ENCODE measurements at places on chromosomes 6 and 20.

- no peak for DNase-seq
Observed at GRCh38 chr6:82364087-82365015, 734 bp downstream of the TPBG start.

GRCh38 chr6:42471142-42471541 is 19.4 kb upstream of the TRERF1 start:
- DNase-seq = no peak

- no peak for DNase-seq
Observed at GRCh38 chr6:14861491-14861943, 384.4 kb upstream of the JARID2 start.

DNA sequence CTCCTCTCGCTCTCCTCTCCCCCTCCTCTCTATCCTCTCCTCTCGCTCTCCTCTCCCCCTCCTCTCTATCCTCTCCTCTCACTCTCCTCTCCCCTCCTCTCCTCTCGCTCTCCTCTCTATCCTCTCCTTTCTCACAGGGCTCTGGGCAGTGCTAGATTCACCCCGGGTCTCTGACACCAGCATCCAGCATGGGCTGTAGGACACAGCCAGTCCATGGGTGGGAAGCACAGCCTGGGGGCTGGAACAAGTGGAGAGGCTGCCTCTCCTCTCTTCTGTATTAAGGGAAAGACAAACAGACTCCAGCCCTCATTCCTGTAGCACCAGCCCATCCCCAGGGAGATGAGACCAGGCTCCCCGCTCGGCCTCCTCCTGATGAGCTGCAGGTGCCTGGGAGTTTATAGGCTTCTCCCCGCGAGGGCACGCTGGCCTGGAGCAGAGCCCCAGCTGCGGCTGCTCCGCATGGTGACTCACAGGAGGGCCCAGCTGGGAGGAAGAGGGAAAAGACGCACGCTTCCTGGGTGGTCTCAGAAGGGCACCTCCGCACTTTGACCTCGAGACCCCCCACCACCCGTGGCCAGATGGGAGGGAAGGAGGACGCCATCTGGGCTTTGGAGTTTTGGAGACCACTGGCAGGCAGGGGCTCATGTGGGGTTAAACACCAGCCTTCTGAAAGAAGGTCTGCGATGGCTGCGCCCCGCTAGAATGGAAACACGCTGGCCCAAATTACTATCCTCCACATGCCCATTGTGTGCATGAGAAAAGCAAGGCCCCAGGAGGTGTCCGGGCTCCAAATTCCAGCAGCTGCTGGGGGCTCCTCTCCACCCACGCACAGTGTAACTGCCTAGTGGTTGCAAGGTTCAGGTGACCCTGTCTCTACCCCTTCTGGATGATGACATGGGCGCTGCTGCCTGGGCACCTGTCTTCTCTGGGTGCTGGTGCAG is 68.0 kb downstream of the BMP7 start:
- no peak for DNase-seq

Measured in activated T-helper 2 cell treated with anti-CD3 and anti-CD28 coated beads, Interferon-gamma antibody, Interleukin-2, Interleukin-4, amounts not matched to agents 10 μg/mL and 5 μg/mL and 100 μg/mL, durations not matched to agents 14 hours and 24 hours and 36 hours (primary cell).